ENCODE measurements at places on chromosomes 1 and 21.

- peak; percentile 41 for DNase-seq
These were observed 14.6 kb downstream of the SLC35E2B start for GRCh38 chr1:1677718-1678580.

DNA sequence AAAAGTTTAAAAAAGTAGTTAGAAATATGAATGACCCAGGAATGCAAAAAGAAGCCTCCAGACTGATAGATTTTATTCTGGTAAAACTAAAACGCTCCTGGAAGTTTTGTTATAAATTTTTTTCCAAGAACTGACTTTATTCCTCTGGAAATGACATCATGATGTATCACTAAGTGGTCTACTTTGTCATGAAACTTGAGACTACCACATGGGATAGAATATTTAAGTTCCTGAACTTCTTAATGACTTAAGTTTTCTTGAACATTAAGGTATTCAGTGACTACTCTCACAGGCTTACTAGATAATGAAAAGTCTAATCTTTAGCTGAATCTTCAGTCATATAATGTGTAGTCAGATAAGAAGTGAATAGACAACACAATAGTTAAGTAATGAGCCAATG lies 842.2 kb downstream of the USP25 start:
- no peak for DNase-seq

DNA sequence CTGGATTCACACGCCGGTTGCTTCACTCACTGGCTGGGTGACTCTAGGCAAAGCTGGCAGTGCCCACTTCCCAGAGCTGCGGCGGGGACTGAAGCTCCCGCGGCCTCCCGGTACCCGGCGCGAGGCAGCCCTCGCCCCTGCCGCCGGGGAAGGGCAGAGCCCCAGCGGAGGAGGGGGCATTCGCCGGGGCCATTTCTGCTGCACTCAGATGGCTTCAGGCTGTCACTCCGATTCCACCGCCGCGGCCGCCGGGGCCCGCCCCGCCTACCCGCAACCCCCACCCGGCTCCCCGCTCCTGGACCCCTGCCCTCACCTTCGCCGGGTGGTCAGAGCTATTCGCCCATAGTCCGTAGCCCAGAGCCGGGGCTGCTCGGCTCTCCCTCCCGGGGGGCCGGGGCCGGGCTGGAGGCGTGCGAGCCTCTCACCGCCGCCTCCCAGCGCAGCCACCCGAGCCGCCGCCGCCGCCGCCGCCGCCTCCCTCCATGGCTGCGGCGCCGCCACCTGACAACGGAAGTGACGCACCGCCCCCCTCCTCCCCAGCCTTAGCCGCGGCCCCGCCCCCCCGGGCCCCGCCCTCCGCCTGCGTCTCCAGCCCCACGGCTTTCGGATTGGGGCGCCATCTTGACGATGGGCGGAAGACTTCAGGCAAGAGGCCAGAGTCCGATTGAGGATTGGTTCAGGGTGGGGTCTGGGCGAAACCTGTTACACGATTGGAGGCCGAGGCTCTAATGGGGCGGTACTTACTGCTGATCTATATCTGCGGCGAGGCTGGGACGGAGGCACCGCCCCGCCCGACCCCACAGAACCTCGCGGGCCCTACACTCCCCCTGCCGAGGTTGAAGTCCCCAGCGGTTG lies at the start of gene STK40:
TSS of gene STK40 (minus strand) at position 515 of the 855 bp plus-strand sequence. CDS start 24,592 bp downstream, outside the sequence.
- peak; percentile 97 for DNase-seq

DNA sequence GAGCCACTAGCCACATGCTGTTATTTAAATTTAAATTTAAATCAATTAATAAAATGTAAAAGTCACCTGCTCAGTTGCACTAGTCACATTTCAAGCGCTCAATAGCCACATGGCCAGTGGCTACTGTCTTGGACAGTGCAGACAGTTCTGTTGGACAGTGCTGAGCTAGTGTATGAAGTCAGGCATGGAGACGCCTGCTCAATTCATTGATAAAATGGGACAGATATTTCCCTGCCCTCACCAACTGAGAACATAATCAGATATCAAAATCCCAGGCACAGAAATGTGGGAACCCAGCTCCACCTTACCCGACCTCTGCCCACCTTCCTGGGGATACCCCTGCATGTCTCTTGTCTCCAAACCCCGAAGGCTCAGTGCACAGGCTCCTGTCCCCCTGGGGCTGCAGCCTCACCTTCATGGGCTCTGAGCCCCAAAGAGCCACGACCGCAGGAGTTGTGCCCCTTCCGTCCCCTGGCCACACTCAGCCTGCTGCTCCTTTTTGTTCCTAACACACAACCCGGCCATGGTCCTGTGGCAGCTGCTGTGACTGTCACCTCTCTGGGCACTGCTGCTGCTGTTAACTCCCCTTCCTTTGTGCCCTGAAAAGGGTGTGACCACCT lies 63.5 kb downstream of the TCP10L start:
- DNase-seq: no peak

DNA sequence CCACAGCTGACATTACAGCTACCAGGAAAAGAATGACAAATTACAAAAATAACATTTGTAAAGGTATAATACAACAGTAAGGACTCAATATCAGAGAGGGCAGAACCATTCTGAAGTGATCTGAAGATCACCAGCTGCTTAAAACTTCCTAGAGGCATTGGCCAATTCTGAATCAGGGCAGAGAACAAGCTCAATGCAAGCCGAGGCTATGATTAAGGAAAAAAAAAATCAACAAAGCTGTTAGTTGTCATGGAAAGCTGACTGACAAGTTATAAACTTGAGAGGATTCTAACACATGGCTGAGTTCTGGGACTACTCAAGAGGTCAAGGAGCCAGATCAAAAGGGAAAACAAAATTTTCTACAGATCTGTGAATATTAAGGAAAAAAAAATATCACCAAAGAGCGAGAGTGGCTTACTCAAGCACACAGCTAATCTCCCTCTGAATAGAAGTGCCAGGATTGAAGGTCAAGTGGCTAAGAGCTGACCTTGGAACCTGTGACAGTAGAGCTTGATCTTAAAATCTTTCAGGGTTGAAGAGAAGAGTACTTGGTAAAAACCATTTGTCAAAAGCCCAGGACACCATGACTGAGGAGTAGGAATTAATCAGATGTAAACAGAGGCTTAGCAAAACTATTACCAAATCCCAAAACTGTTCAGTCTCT lies 383.4 kb downstream of the USP25 start:
- DNase-seq: no peak

- DNase-seq: no peak
These were observed 28.7 kb downstream of the RPS27 start for GRCh38 chr1:154019269-154019668.

- no peak for DNase-seq
These were observed 16.5 kb downstream of the CCDC30 start for GRCh38 chr1:42479621-42480020.

DNA sequence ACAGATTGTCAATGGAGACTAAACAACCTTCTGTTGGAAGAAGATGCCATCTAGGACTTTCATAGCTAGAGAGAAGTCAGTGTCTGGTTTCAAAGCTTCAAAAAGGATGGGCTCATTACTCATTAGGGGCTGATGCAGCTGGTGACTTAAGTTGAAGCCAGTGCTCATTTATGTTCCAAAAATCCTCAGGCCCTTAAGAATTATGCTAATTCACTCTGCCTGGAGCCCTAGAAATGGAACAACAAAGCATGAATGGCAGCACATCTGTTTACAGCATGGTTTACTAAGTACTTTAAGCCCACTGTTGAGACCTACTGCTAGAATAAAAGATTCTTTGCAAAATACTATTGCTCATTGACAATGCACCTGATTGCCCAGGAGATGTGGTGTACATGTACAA lies 63.7 kb downstream of the TTC3 start:
- no peak for DNase-seq

DNA sequence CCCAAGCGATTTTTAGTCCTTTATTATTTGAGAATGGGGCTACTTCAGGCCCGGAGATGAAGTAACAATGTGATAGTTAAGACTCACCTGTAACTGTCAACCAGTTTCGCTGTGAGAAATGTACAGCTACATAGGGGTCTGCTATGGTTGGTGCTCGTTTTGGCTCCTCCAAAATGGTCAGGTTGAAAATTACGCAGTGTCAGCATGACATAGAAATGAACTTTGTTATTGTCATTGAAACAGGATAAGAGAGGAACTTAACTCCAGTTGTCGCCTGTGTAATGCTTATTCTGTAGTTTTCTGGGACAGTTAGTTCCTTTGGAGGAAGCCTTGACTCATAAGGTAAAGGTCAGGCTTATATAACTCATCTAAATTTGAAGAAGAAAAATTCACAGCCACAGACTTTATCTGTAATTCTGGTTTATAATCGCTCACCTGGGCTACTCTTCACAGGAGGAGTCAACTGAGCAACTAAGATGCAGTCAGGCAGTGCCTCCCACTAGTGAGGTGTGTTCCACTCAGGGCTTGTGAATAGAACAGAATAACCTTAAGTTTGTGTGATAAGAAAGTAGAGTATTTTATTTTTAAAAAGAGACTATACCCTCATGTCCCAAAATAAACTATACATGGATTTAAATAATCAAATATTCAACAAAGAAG lies 130.9 kb downstream of the CD247 start:
- DNase-seq: no peak

GRCh38 chr1:208149776-208150514 lies 94.2 kb downstream of the PLXNA2 start:
- DNase-seq: no peak

GRCh38 chr1:58921342-58921741 lies 137.5 kb upstream of the JUN start:
- DNase-seq: no peak

DNA sequence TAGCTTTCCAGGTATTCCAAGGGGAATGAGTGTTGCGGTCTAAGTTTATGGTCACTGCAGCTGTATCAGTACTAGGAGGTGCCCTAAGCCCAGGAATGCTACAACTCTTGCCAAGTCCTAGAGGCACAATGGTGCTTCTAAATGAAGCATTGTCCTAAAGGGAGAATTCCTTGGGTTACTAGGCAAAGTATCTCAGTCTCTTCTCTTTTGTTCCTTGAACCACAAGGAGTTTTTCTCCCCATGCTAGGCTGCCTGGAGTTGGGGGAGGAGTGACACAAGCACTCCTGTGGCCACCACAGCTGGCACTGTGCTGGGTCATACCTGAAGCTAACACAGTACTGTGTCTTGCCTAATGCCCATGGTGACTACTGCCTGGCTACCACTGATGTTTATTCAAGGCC lies 50.7 kb downstream of the KMO start:
- DNase-seq: no peak

GRCh38 chr1:158049853-158050252 lies 56.4 kb downstream of the KIRREL1 start:
- DNase-seq: no peak

GRCh38 chr1:193489191-193489590 lies 302.8 kb upstream of the B3GALT2 start:
- no peak for DNase-seq

DNA sequence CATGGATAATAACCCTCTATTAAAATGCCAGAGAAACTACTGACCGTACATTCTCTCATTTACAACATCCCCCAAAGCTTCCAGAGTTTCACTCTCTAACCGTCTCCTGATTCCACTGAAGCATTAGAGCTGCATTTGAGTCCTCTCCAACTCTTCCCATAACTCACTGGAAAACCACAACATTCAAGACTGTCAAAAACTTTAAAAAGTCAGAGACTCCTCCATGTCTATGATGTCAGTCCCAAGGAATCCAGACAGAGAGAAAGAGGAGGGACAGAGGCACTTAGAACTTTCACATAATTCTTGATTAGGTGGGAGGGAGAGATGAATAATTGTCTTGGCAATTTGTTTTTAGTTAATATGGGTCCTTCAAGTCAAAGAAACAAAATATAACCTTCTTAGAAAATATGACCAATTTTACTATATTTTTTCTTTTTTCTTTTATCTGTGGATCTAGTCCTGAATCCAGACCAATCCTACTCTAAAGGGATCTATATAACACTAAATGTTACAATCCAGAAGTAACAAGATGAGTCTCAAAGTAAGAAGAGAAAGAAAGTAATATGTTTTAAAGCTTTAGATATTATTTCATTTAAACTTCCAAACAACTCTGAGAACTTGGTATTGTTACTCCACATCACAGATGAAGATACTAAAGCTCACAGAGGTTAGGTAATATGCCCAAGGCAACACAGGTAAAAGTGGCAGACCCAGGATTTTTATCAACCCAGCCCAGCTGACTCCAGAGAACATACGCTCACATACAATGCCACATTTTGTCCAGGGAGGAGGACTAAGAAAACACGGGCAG lies 23.8 kb downstream of the OTUD7B start:
- DNase-seq: no peak

DNA sequence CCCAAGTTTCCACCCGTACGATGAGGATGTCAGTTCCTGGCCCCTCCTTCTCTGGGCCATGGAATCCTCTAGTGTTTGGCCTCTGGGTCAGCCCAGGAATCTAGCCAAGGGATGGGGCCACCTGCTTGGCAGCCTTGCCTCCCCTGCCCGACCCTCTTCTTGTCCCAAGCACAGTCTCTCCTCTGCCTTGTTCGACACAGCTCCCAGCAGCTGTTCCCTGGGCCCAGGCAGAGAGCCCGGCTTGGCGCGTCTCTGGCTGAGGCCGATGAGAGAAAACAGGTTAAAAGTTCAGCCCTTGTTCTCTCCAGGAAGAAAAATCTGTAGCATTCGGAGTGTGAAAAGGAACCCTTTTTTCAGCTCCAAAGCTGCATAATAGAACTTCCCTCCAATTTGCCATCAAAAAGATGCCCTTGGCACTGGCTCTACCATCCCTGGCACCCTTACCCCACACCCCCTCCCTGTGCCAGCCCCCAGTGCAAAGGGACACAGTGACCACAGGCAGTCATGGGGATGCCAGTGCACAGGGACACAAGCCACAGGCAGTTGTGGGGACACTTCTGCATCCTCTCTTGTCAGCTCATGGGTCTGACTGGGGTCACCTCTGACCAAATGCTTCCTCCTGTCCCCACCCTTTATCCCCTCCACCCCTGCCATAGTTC lies 68.4 kb downstream of the EPHB2 start:
- DNase-seq: no peak

GRCh38 chr1:11697188-11697892 lies 5.8 kb downstream of the DRAXIN start:
- no peak for DNase-seq

GRCh38 chr1:180168786-180169639 lies 14.3 kb downstream of the QSOX1 start:
- no peak for DNase-seq

DNA sequence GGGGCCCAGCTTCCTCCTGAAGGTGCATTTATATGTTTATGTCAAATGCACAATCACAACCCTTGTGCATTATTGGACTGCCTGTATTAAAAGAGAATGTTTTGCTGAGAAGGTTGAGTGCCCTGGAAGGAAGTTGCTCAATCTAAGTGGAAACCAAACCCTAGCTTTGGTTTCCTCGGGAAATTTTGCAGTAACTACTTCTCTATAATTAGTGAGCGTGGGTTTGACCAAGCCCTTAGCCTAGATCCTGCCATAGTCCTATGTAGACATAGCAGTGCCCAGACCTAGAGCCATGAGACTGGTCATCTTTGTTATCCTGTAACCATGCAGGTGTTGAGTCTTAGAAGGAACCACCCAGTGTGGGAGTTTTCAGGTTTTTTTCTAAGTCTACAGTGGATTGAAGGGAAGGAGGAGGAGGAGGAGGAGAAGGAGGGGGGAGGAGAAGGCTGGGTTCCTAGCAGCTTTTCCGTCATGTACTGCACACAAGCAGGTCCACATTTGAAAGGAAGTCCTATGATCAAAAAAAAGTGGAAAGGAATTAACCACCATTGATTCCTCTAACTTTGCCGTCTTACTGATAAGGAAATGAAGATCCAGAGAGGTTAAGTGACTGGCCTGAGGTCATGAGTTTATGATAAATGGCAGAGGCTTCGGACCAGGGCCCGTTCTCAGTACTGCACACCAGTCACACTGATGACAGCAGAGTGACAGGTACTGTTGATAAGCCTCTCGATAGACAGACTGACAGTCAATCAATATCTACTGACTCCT lies 72.2 kb upstream of the LYST start:
- DNase-seq: no peak

GRCh38 chr1:115283249-115283648 lies 54.8 kb downstream of the NGF start:
- no peak for DNase-seq

- no peak for DNase-seq
These were observed 36.0 kb downstream of the NPHP4 start for GRCh38 chr1:5956022-5956830.
